ENCODE measurements at places on chromosomes 13 and 19.
A peak's percentile ranks its signal among the peaks of the same experiment; 100 is the strongest.

- no peak for DNase-seq
Measured at GRCh38 chr13:110756219-110756631, 42.7 kb downstream of the ING1 start.

DNA sequence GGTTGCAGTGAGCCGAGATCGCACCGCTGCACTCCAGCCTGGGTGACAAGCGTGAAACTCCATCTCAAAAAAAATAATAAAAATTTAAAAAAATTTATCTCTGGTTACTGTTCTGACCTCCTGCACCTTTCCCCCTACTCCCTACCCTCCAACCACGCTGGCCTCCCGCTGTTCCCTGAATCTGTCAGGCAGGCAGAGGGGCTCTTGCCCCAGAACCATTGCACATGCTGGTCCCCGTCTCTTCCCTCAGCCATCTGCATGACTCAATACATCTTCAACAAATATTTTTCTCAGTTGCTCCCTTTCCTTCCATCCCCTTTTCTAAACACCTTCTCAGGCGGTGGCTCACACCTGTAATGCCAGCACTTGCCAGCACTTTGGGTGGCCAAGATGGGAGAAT is 1.1 kb upstream of the FAM187B start:
- no peak for DNase-seq

DNA sequence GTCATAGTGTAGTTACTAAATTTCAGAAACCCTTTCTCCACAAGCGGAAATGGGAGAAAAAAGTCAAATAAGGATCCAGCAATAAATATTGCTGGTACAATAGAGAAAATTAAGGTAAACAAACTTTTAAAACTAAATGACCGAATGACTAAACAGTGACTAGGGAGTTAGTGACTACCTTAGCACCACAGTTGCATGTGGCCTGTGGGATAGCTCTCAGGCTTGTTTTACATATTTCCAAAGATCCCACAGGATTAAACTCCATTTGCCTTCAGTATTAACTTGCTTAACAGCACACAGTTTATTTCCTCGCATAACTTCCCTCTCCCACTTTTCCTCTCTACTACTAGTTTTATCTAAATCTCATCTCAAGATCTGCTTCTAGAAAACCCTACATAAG is 824.3 kb upstream of the KLHL1 start:
- no peak for DNase-seq

DNA sequence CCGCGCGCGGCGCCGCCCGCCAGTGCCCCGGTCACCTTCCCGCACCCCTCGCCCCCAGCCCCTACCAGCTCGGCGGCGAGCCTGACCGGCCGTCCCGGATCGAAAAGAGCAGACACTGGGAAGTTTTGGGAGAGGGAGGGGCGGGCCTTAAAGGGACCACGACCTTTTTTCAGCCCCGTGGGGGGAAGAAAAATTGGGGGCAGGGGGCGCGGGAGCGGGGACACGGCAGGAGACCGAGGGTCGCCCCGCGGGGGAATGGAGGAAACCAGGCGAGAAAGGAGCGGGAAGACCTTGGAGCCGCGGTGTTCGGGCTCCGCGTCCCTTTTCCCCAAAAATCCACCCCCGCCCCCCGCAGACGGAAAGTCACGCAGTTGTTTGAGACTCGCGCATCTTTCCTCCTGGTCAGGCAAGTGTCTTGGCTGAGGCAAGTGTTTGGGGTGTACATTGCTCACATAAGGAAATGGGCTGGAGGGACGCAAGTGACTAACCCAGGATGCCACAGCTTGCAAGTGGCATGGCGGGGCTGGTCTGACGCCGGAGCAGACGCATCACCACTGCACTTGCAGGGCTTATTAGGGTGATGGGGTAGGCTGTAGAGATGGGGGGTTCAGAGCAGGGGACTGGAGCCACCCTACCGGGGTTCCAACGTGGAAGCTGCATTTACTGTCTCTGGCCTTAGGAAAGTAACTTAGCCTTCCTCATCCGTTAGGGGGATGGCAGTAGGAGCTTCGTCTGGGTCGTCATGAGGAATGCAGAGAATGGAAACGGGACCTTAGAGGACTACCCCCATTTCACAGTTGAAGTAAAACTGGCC is 2.7 kb upstream of the HNRNPL start:
- DNase-seq, result peak; percentile 54

DNA sequence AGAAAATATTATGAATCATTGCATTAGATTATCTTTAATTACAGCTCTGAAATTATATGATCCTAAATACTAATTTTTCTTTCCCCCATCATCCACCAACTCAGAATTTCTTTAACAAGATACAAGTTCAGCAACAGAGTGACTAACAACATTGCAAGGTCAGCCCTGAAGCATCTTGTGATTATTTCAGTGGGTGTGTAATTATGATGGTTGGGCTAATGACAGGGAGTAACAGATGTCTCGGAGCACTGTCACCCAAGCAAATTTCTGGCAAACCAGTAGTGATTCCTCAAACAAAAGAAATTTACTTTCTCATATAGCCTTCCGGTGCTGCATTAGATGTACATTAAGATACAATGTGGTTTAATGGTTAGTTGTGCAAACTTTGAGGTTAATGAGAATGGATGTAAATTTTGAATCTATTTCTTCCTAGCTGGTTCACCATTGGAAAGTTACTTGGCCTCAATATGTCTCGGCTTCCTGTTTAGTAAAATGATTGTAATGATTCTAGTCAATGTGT is 238.9 kb downstream of the ITGBL1 start:
- DNase-seq, result no peak

DNA sequence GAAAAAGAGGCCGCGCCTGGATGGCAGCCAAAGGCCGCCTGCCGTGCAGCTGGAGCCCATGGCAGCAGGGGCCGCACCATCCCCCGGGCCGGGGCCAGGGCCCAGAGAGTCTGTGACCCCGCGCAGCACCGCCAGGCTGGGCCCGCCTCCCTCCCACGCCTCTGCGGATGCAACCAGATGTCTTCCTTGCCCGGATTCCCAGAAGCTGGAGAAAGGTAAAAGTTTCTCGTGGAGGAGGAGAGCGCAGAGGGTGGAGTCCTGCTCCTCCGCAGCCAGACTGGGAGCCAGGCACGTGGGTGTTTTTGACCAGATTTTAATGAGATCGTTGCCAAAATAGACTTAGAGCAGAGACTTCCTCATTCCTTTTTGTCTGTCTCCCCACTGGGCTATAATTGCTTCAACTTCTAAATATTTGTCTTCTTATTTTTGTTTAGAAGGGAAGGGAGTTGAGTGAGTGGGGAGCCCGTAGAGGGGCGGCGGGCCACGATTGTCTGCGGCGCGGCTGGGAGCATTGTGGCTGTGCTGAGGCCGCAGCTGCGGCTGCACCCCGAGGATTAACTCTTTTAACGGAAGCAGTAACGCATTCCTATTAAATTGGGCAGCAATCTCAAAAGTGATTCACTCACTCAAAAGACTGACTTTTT is 22.8 kb upstream of the NDUFS7 start:
- DNase-seq, result no peak

- DNase-seq, result no peak
Measured at GRCh38 chr19:50792272-50793250, 2.3 kb downstream of the ACP4 start.

DNA sequence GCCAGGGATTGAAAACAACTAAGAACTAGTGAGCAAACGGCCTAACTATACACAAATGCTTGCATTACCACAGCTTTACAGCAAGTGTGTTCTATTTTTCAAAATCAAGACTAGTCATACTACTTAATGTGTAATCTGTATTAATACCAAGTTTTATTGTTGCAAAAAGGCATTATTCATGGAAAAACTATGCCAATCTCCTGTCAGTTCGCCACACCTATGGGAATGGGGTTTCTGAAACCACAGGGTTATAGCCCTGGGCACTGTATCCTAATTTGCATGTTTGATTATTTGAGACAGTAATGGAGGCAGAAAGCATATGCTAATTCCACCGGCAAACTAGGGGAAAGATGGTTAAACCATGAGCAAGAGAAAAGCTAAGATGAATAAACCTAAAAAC is 14.3 kb downstream of the GAS6 start:
- no peak for DNase-seq

- no peak for DNase-seq
Measured at GRCh38 chr13:75547917-75548316, 1.7 kb upstream of the UCHL3 start.

DNA sequence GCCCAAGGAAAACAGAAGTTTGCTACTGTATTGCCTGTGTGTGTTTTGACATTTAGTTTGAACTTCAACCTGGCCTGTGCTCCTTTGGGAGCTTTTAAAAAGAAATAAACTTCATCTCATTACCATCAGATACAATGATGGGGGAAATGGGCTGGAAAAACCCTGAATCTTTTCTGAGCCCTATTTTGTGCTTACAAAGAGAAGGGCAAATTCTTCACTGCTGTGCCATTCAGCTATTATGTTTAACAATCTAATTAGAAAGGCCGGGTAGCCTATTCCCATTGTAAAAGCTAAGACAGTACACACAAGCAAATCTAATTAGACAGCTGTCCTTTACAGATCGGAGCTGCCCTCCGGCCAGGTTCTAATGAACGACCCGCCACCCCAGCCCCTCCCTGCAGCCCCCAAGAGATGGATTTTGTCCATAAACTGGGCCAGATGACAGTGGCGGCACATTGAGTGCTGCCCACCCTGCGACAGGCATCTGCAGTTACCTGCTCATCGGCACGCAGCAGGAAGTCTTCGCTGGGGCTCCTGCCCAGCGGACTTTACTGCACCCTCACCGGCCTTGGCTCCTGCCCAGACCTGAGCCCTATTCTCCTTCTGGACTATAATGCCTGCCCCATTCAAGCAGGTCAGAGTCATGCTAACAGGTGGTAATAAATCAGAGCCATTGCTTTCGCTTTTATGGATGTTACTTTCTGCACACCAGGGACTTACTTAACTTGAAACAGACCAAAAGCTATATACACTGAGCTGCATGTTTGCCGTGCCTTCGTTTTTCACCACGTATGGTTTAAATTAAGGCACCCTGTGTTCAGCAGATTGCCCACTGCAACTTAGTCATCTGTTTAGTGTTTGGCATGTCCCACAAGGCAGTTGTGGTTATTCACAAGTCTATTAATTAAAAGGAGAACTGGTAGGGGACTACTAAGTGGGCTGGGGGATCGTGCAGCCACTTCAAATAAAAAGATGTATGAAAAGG is 549.6 kb downstream of the FGF9 start:
- no peak for DNase-seq

DNA sequence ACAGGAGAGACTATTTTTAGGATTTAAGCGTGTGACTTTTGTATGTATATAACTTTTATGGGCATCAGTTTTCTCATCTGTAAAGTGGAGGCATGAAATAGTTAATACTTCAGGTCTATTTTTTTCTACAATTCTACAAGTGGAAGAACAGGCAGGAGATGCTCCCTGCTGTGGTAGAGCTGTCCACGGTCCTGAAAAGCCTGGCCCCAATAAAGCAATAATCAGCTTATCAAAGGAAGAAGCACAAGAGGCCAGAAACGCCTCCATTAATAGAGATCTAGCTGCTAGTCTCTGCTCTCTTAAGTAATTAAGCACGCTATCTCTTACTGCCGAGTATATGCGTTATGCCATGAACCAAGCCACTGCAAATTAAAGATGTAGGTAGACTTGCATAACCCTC is 28.0 kb upstream of the WASF3 start:
- no peak for DNase-seq

DNA sequence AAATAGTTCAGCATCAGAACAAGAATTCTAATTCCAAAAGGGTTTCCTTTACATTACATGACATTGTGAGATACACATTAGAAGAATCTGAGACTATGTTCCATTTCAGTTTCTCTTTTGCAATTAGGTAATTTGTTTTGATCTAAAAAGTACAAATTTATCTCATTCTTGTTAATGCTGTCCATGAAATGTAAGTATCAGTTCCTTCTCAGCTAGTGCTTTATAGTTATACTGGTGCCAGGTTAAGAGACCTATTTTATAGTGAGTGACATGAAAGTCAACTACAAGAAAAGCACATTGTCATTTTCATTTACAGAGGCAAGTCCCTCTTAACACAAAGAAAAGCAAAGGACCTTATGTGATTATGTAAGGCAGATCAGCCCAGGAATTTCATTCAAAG is 43.9 kb downstream of the RCBTB2 start:
- DNase-seq, result no peak

GRCh38 chr13:59527500-59527899 is 636.2 kb downstream of the DIAPH3 start:
- no peak for DNase-seq

DNA sequence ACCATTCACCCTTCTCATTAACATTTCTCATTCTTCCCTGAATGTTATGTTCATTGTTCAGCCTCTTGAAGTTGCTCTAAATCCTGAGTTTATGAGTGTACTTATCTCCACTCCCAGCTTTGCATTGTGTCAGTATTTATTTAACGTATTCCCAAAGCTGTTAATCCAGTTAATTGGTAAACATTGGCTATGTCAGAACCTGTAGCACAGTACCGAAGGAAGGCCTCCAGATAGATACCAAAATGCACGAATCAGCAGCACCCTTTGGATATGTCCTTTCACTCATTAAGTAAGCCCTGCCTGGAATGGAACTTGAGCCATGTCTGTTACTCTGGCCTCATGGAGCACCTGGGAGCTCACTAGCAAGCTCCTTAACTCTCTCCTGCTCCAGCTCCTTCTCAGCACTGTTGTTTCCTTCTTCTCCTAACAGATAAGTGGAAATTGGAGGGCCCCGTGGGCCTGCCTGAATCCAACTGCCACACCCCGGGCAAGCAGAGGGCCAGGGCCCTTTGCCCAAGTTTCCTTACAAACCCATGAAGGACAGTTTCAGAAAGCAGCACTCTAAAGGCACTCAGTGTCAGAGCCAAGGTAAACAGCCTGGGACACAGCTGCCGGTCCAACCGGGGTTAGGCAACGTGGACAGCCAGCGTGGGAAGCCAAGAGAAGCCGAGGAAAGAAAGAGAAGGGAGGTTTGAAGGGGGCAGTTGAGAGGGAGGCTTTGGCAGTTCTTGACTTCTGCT is 155.0 kb upstream of the SERP2 start:
- DNase-seq, result no peak

DNA sequence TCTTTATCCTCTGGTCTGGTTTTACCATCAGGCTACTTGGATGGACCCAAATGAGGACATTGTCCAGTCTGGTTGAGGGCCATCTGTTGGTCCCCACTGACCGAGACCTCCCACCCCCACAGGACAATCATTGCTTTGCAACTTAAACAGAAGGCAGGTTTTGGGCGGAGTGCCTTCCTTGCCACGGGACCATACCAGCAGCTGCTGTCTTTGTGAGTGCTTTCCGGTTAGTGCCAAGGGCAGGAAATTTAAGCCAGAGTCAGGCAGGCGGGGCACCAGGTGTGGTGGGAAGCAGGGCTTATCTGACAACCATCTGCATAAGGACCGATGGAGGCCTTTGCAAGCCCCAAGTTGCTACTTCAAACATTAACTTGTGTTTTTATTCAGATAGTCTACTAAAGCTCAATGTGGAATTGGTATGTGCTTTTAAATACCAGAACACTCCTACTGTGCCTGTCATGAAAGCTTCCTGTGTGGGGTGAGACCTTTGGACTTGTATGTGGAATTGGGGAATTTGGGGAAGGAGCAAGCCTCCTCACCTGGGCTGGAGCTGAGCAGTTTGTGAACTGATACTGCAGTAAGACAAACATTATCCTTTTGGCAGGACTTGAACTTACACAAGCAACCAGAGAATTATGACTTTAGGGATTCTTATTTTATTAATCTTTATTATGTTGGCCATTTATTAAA is 39.3 kb upstream of the UBE2L5 start:
- no peak for DNase-seq

All from activated effector memory CD4-positive, alpha-beta T cell treated with Interleukin-2 at 50 U/mL for 16 hours (primary cell).